ENCODE measurements at places on chromosomes 7 and 10. TPM values are rescaled to one million over a fixed set of nuclear protein-coding genes. Genes with fewer than 3 reads are reported as not detected.

DNA sequence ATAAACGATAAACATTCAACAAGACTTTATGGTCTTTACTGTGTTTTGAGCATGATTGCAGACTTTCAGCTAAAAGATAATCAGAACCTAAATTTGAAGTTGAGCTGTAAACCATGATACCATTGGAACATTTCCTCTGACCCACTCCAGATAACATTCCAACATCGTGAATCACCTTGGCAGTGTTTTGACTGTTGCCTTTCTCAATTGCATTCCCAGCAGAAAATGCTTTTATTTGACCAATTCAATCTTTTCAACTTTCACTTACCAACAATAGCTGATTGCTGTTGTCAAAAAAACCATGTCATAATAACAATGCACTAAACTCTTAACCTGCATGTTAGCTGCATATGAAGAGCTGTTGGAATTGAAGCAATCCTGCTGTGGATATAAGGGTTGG lies 165.5 kb downstream of the MDFIC start:
- peak overlapping the region; percentile 12 for H3K27ac ChIP-seq
- H3K4me3 ChIP-seq = no peak overlapping the region
- H3K27me3 ChIP-seq = no peaks in the 10 kb centered on the region

DNA sequence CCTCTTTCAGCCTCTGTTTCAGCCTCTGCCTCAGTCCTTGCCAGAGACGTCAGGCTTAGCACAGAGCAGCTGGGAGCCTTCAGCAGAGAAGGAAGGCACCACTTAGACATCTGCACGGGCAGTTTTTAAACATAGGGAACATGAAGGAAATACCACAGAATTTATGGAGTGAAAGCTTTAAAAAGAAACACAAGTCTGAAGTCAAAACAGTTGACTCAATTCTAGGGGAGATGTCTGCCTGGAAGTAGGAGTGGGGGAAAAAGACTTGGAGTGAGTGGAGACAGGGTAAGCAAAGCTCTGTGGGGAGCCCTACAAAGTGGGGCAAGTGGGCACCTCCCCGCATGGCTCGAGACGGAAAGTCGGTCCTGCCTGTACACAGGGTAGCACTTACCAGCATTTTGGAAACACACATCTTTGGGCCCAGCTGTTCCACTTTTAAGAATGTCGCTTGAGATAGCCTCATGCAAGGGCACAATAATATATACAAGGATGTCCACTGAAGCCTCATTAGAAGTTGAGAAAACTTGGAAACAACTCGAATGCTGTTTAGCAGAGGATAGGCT lies 5.0 kb upstream of the TBXAS1 start:
- no peaks in the 10 kb centered on the region for H3K4me1 ChIP-seq
- DNase-seq = no peak
- no peaks in the 10 kb centered on the region for H3K36me3 ChIP-seq
- H3K4me3 ChIP-seq = no peak overlapping the region
- H3K27ac ChIP-seq = peak overlapping the region; percentile 31

GRCh38 chr10:30383356-30383755 lies 34.3 kb upstream of the MTPAP start:
- H3K36me3 ChIP-seq = no peaks in the 10 kb centered on the region
- no peaks in the 10 kb centered on the region for H3K27me3 ChIP-seq
- H3K4me1 ChIP-seq = peaks cover 37% of the 10 kb centered on the region
- H3K27ac ChIP-seq = no peak overlapping the region
- no peak for DNase-seq
- H3K4me3 ChIP-seq = no peak overlapping the region

The C10orf143 gene
- total RNA-seq = 2.7 TPM

- no peaks in the 10 kb centered on the region for H3K36me3 ChIP-seq
- H3K4me1 ChIP-seq = no peaks in the 10 kb centered on the region
- no peak overlapping the region for H3K27ac ChIP-seq
- no peaks in the 10 kb centered on the region for H3K27me3 ChIP-seq
These were observed 13.9 kb downstream of the SUGCT start for GRCh38 chr7:40148671-40149070.

- H3K4me1 ChIP-seq = peaks cover 37% of the 10 kb centered on the region
- H3K27ac ChIP-seq = peak overlapping the region; percentile 55
- H3K27me3 ChIP-seq = no peaks in the 10 kb centered on the region
- no peak overlapping the region for H3K4me3 ChIP-seq
- no peaks in the 10 kb centered on the region for H3K36me3 ChIP-seq
- no peak for DNase-seq
These were observed 212.3 kb downstream of the C7orf25 start for GRCh38 chr7:42699380-42700178.

GRCh38 chr7:16447876-16448275 lies 17.7 kb downstream of the SOSTDC1 start:
- no peak overlapping the region for H3K27ac ChIP-seq
- no peaks in the 10 kb centered on the region for H3K27me3 ChIP-seq
- no peak overlapping the region for H3K4me3 ChIP-seq
- no peak for DNase-seq

- no peaks in the 10 kb centered on the region for H3K36me3 ChIP-seq
- H3K27ac ChIP-seq = no peak overlapping the region
- H3K4me1 ChIP-seq = no peaks in the 10 kb centered on the region
- no peak for DNase-seq
These were observed 222.0 kb downstream of the LRRN3 start for GRCh38 chr7:111312966-111313365.

The ANKRD61 gene
- not detected for total RNA-seq

The SPDYE11 gene
- not detected for total RNA-seq

DNA sequence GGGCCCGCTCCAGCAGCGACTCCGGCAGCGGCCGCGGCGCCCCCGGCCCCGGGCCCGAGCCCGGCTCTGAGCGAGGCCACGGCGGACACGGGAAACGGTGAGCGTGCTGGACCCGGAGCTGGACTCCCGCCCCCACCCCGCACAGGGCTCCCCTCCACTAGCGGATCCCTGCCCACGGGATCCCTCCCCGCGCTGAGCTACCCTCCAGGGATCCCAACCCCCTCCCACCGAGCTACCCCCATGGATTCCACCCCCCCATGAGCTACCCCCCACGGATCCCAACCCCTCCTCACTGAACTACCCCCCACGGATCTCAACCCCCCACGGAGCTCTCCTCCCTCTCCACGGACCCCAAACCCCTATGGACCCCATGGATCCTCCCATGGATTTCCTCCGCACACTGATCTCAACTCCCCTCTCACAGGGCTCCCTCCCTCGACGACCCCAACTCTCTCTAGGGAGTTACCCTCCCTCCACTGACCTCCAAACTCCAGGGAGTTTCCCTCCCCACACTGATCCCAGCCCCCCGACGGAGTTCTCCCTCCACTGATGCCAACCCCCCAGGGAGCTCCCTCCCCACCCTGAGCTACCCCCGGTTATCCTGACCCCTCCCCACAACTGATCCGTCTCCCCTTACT lies 20.6 kb upstream of the HSPB1 start:
- H3K27me3 ChIP-seq = peaks cover 44% of the 10 kb centered on the region
- no peaks in the 10 kb centered on the region for H3K36me3 ChIP-seq
- no peak for DNase-seq
- no peak overlapping the region for H3K27ac ChIP-seq
- H3K4me1 ChIP-seq = peaks cover 19% of the 10 kb centered on the region
- H3K4me3 ChIP-seq = peak overlapping the region; percentile 43

DNA sequence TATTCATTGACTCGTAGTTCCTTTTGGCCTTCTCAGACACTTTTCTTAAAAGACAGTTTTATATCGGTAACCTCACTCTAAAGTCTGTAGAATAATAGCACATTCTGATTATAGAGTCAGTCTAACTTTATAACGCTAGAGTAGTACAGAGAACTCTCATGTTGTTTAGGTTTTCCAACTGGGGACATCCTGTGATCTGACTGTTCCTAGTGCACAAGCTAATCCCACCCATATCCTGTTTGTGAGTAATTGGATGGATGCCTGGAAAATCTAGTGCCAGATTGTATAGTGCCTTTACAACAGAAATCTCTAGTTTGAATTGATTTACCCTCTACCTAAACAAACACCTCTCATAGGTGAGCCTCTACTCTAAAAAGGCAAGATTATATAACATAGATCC lies 107.4 kb downstream of the ZEB1 start:
- H3K36me3 ChIP-seq = no peaks in the 10 kb centered on the region
- no peaks in the 10 kb centered on the region for H3K4me1 ChIP-seq
- H3K27me3 ChIP-seq = no peaks in the 10 kb centered on the region
- no peak for DNase-seq
- peak overlapping the region; percentile 45 for H3K27ac ChIP-seq

- no peaks in the 10 kb centered on the region for H3K4me1 ChIP-seq
- no peaks in the 10 kb centered on the region for H3K36me3 ChIP-seq
- H3K27ac ChIP-seq = no peak overlapping the region
These were observed 13.2 kb upstream of the PWWP2B start for GRCh38 chr10:132383751-132384196.

The PRSS1 gene
- total RNA-seq = not detected

The TSPAN33 gene
- total RNA-seq = 7.5 TPM

The CHST3 gene
- total RNA-seq = 12.8 TPM

DNA sequence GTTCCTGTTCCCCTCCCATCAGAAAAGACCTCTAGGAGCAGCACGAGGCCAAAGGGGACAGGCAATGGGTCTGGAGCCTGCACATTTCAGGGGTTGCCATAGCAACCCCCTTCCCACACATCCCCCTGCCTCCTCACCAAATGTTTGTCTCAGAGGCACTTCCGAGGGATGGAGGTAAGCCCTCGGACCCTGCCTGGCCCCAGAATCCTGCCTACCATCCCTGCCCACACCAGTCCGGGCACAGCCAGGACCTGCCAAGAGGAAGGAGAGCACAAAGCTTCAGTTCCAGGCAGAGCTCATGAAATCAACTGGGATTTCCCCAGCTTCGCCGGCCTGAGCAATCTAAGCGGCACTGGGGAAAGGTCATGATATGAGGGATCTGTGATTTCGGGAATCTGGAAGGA lies 175.0 kb upstream of the PLXNA4 start:
- H3K4me3 ChIP-seq = no peak overlapping the region
- DNase-seq = no peak
- H3K27me3 ChIP-seq = no peaks in the 10 kb centered on the region
- H3K36me3 ChIP-seq = no peaks in the 10 kb centered on the region

- H3K27me3 ChIP-seq = no peaks in the 10 kb centered on the region
- no peak overlapping the region for H3K4me3 ChIP-seq
- DNase-seq = no peak
These were observed 2.8 kb upstream of the CLDN15 start for GRCh38 chr7:101240226-101241014.

The CPA2 gene
- not detected for total RNA-seq

The GHRHR gene
- not detected for total RNA-seq

The TFEC gene
- total RNA-seq = 9.1 TPM

DNA sequence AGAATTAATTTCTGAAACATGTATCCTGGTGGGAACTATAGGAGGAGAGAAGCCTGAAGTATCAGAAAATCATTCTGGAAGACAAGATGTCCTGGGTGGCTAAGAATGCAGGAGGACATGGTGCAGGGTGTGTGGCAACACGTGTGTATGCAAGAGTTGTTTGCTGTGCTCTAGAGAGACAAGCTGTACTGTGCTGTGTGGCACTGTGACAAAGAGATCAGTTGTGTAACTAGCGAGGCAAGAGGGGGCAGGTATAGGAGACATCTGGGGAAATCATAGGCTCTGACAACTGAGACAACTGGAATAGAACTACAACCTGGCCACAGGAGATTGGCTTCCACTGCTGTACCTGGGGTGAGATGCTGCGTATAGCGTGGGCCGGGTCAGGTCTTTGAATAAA lies 9.3 kb downstream of the ITGA8 start:
- H3K4me3 ChIP-seq = no peak overlapping the region
- no peaks in the 10 kb centered on the region for H3K36me3 ChIP-seq
- H3K27ac ChIP-seq = no peak overlapping the region

GRCh38 chr10:8361510-8361844 lies 307.0 kb downstream of the GATA3 start:
- H3K4me3 ChIP-seq = no peak overlapping the region
- DNase-seq = no peak
- H3K27me3 ChIP-seq = no peaks in the 10 kb centered on the region
- H3K36me3 ChIP-seq = no peaks in the 10 kb centered on the region

The CALHM1 gene
- total RNA-seq = not detected

DNA sequence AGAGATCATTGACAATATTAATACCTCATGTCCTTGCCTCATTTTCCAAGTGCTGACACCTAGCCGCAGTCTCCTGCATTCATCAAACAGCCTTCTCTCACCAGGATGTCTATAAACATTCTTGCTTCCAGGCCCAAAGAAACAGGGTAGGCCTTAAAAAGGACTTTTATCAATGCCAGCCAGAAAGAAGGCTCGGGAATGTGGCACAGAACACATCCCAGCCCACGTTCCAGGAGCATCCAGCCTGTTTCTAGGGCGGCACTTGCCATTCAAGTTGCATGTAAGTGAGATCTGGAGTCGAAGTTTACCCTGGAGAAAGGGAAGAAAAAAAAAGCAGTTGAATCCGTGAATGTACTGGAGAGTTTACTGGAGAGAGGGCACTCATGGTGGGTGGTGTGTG lies 1083.1 kb downstream of the KCNMA1 start:
- DNase-seq = no peak
- H3K27ac ChIP-seq = peak overlapping the region; percentile 73

GRCh38 chr10:52322936-52323335 lies 8.9 kb downstream of the DKK1 start:
- no peaks in the 10 kb centered on the region for H3K36me3 ChIP-seq
- H3K27ac ChIP-seq = no peak overlapping the region
- H3K27me3 ChIP-seq = no peaks in the 10 kb centered on the region
- no peak for DNase-seq

The PSMG3 gene
- total RNA-seq = 52.8 TPM

- H3K27me3 ChIP-seq = no peaks in the 10 kb centered on the region
- no peaks in the 10 kb centered on the region for H3K36me3 ChIP-seq
- DNase-seq = no peak
- peaks cover 35% of the 10 kb centered on the region for H3K4me1 ChIP-seq
- no peak overlapping the region for H3K4me3 ChIP-seq
These were observed 4.3 kb downstream of the PFKP start for GRCh38 chr10:3071405-3072198.

GRCh38 chr7:120168066-120168465 lies 104.9 kb upstream of the KCND2 start:
- H3K36me3 ChIP-seq = no peaks in the 10 kb centered on the region
- H3K4me3 ChIP-seq = no peak overlapping the region
- H3K27me3 ChIP-seq = no peaks in the 10 kb centered on the region
- no peak for DNase-seq
- H3K4me1 ChIP-seq = peaks cover 22% of the 10 kb centered on the region

GRCh38 chr10:96188421-96188820 lies 58.3 kb downstream of the ZNF518A start:
- no peak overlapping the region for H3K4me3 ChIP-seq
- no peak overlapping the region for H3K27ac ChIP-seq
- no peaks in the 10 kb centered on the region for H3K36me3 ChIP-seq
- no peaks in the 10 kb centered on the region for H3K27me3 ChIP-seq
- H3K4me1 ChIP-seq = no peaks in the 10 kb centered on the region

DNA sequence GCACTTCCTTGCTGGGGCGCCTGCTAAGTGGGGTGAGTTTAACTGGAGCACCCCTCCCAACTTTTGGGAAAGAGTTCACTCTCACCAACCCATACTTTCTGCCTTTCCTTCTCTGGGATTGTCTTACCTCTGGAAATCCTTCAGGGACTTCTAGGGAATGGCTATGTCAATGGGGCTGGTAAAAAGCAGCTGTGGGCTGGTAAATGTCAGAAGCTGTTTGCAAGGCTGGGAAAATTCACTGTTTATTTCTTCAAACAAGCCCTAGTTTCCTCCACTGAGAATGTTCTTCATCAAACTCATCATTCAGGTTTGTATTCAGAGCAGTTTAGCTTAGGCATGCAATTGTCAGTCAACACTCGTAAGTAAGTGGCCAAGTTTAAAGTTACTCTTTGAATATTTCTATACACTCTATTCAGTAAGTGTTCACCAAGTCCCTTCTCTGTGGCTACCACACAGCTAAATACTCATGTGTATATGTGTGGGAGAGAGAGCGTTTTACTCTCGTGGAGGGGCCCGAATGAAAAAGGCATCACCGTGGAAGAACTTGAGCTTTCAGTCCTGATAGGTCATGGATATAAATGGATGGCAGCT lies 654.8 kb downstream of the LRMDA start:
- H3K4me1 ChIP-seq = peaks cover 32% of the 10 kb centered on the region
- peak overlapping the region; percentile 60 for H3K27ac ChIP-seq
- no peak overlapping the region for H3K4me3 ChIP-seq
- H3K27me3 ChIP-seq = no peaks in the 10 kb centered on the region
- H3K36me3 ChIP-seq = no peaks in the 10 kb centered on the region

Measured in sigmoid colon (tissue), 7 donors.